ENCODE measurements at places on chromosomes 2 and 18.

- DNase-seq = no peak
Observed at GRCh38 chr2:223865907-223866508, 28.6 kb upstream of the AP1S3 start.

DNA sequence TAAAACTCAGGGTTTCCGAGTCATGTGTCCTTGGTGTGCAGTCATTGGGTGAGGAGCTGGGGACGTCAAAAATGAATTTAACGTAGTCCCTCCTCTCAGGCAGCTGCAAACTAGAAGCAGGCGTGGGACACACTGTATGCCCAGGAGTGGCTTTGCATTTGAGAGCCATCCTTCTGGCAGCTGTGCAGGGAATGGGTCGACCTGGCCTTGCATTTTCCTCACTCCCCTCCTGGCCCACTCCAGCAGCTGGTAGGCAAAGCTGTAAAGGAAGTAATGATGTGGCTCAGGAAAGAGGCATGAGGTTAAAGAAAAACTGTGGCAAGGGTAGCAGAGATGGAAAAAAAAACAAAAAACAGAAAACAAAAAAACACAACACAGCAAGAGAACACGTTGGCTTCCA is 46.5 kb downstream of the RNF144A start:
- no peak for DNase-seq

GRCh38 chr18:37403100-37403781 is 162.4 kb downstream of the CELF4 start:
- peak; percentile 87 for DNase-seq

GRCh38 chr2:71071681-71072398 is 3.4 kb downstream of the NAGK start:
- no peak for DNase-seq

GRCh38 chr2:190950566-190950991 is 63.4 kb downstream of the STAT1 start:
- DNase-seq = no peak

DNA sequence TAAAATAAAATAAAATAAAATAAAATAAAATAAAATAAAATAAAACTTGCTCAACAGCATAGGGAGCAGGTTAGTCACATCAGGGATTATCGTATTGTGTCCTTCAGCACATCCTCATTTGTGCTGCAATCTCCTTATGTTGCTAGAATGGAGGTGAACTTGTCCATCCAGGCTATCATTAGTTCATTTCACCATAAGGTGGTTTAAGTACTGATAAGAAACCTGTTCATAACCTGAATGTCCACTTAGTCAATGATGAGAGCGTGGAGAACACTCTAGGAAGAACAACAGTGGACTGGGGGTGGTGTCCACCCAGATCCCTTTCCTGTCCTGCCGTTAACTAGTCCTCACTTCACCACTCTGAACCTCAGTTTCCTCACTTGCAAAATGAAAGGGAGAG is 21.9 kb downstream of the DHRS9 start:
- no peak for DNase-seq

- no peak for DNase-seq
Observed at GRCh38 chr2:240405133-240405532, 30.3 kb upstream of the GPC1 start.

DNA sequence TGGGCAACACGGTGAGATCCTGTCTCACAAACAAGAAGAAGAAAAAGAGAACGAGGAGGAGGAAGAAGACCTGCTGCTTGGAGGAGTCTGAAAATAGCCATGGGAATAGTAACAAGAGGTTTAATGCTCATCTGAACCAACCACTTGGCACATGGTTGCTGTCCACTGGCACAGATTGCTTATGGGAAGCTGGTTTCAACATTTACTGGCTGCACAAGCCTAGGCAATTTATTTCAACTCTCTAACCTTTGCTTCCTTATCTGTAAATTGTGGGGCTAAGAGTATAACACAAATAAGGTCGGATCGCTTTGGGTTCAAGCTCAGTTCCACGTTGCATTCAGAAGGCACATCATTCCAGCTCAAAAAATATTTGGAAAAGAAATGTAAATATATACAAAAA is 14.2 kb upstream of the RHOB start:
- no peak for DNase-seq

- no peak for DNase-seq
Observed at GRCh38 chr2:9473985-9474360, 378 bp upstream of the IAH1 start.

DNA sequence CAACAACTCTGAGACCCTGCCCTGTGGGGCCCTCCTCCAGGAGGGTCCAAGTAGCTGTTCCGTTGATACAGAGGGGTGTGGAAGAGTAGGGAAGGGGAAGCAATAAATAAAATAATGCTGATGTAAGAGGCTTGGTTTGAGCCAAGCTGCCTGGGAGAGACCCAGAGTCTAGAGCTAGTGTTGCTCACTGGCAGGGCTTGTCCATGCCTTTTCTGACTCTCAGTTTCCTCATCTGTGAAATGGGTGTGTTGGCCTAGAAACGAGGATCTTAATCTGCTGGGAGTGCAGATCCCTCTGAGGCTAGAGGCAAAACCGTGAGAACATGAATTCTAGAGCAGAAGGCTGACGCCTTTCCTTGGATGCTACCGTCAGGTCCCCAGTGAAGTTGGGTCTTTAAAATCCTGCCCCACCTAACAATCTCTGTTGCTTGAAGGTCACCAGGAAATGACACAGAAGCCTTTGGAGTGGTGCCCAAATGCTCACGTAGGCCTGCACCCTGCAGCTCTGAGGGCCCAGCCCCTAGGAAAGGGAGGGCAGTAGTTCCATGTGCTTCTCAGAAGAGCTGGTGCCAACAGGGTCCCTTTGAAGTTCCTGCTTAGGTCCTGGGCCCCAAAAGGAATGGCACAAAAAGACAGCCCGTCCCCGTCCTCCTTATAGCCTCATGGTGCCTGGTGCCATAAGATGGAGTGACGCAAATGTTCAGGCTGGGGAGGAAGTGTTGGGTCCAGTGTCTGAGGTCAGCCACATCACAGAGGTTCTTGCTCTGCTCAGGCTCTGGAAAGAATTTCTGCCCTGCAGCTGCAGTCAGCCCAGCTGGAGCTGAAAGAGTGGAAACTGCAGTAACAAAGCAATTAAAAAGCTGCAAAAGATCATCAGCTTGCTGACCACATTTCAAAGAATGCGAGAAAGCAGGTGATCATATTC is 73.2 kb upstream of the SMAD2 start:
- DNase-seq = peak; percentile 32

- no peak for DNase-seq
Observed at GRCh38 chr2:23583467-23583866, 198.5 kb downstream of the KLHL29 start.

- no peak for DNase-seq
Observed at GRCh38 chr18:25517881-25518715, 166.1 kb upstream of the ZNF521 start.

GRCh38 chr2:219253753-219254589 is at the start of gene TUBA4A:
TSS of gene TUBA4A (minus strand) at chr2:219253918. CDS start at chr2:219253858, 60 bp downstream.
- peak; percentile 18 for DNase-seq

- no peak for DNase-seq
Observed at GRCh38 chr2:237075749-237076599, 9.7 kb upstream of the COPS8 start.

- DNase-seq = peak; percentile 58
Observed at GRCh38 chr18:379681-380330, 112.0 kb upstream of the THOC1 start.

- DNase-seq = no peak
Observed at GRCh38 chr2:219616550-219616949, 10.9 kb upstream of the SLC4A3 start.

DNA sequence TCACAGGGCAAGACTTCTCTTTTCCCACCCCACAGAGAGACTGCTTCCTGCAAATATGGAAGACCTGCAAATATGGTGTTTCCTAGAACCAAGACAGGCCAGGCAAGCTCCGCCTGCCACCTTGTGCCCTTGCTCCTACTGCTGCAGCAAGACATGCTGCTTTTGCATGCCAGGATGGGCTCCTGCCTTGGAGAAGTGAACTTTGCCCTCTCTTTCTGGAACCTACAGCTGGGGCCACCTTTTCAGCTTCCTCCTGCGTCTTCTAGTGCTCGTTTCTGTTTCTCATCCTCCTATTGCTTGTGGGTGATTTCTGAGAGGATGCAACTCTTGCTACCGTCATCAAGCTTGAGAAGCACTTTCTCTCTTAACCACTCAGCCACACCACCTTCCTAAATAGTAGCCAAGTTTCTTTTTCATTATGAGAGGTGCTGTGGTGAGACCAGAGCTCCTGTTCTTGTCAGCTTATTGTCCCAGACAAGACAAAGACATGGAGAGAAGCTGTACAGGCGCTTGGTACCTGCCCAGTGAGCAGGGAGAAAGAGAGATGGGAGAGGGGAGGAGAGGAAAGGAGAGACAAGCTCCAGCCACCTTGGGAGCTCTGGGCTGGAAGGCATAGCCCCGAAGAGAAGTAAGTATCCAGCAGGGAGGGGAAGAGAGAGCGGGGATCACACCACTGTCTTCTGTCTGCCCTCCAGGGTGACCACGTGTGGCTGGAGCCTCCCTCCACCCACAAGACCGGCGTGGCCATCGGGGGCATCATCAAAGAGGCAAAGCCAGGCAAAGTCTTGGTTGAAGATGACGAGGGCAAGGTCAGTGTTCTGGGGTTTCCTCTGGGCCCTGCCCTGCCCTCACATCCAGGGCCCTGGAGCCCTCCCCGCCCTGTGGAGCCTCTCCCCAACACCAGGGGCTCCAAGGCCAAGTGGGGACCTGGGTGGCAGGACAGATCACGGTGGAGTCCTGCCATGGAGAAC is 28.3 kb downstream of the MYO7B start:
- no peak for DNase-seq

- peak; percentile 84 for DNase-seq
Observed at GRCh38 chr2:172196768-172197431, 94.2 kb upstream of the DLX2 start.

- peak; percentile 26 for DNase-seq
Observed at GRCh38 chr2:106812383-106812782, 73.6 kb downstream of the ST6GAL2 start.

- no peak for DNase-seq
Observed at GRCh38 chr2:70975237-70975636, 3.2 kb upstream of the ANKRD53 start.

GRCh38 chr2:208092093-208092832 is 32.1 kb downstream of the CRYGD start:
- peak; percentile 14 for DNase-seq

DNA sequence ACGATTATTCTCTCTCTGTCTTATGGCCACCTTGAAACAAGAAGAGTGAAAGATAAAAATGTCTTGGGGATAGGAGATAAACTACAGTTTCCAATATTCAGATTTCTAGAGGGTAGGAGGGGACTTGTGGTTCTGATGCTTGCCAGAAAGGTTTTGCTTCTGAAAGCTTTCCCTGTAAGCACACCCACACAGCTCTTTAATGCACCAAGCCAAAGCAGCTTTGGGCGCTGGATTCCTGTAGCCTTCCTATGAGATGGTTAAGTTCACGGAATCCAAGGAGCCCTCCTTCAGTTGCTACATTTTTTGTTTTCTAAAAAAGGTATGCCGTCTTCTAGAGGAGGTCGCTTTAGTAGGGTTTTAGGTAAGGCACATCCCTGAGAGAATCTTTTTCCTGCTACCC is 4.9 kb downstream of the LRRTM1 start:
- DNase-seq = no peak

DNA sequence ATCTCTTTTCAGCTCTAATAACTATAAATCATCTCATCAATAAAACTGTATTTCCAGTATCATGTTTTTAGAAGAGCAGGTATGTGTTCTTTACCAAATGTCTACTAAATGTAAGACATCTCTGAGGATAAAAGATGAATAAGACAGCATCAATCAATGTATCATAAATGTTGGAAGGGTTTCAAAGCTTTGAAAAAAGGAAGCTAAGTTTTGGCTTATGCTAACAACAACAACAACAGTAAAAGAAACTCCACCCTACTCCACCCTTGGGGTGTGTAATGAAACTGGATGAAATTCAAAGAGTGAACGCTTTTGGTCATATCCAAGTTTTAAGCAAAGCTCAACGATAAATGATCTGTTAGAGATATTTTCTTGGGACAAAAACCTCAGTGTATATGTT is 17.1 kb downstream of the PRKD3 start:
- no peak for DNase-seq

- DNase-seq = peak; percentile 92
Observed at GRCh38 chr2:85865539-85866164, 23.1 kb downstream of the ST3GAL5 start.

DNA sequence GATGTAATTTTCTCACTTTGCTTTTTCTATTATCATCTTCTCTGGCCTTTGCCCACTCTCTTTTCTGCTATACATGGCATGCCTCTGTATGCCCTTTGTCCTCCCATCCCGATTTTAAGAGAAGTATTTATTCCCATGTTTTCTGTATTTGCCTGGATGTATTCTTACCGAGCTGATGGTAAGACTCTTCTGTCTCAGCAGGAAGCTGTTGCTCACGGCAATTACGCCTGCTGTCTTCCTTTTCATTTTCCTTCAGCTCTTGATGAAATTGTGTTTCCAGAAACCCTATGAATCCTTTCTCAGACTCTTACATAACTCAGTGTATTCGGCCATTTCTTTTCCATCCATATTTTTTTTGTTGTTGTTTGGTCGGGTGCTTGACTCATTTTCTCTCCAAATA is 121.6 kb downstream of the SP3 start:
- DNase-seq = no peak

DNA sequence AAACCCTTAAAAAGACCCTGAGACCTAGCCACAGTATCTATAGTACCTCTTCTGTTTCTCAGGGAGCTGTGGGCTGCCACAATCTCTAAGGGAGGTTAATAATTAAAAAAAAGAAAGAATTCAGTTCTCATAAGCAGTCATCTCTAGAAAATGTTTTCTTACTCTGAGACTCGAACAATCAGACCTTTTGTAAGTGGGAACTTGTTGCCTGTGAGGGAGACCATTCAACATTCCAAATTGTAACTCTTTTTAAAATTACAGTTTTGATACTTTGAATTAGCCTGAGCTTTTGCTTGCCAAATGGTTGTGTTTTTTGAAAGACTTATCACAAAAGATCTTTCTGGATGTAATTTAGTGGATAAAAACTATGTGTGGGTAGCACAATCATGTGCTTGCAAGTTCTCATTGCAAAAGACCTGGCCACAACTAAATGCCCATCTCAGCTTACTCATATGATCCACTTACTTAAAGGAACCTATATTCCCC is 33.3 kb downstream of the IL1R2 start:
- peak; percentile 85 for DNase-seq

DNA sequence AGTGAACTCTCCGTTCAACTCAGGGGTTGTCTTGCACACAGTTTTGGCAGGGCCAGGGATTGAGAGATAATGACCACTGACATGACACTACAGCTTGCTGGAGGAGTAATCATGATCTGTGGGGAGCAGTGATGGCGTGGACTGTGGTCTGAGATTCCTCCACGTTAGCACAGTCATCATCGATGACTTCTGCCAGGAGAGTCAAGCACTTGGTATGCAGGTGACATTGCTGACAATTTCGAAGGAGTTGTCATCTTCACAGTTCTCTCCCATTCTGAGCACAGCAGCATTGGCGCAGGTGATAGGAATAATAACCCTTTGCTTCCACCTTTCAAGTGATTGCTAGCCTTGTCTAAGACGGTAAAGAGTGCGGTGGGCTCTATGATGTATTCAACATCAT is 79.8 kb downstream of the SGPP2 start:
- no peak for DNase-seq

DNA sequence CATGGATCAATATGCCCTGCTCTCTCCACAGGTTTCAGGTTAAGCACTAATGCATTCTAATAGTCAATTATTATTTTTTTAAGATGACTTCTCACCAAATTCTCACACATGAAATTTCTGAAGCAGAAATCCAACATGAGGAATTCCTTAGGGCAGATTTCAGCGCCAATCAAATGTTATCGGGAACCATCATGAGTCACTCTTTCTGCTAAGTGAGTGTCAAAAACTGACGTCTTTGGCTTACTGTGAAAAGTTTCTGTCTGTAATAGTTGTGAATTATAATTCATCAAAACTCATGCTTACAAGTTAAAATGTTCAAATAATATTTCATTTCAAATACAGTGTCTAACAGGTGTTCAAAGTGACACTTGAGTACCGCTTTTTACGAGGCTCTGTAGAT is 1038.6 kb downstream of the SOCS6 start:
- no peak for DNase-seq

Measured in astrocyte (in vitro differentiated cells and primary cell).